Hematopoietic multipotent progenitor cell treated with erythropoietin and hydrocortisone succinate and interleukin-3 and kit ligand, for 8 days (in vitro differentiated cells): ENCODE measurements at places on chromosomes 3 and 15.

GRCh38 chr15:48426941-48427340 lies 95.7 kb downstream of the DUT start:
- DNase-seq = no peak

- DNase-seq = no peak
Measured at GRCh38 chr3:58254144-58254543, 16.6 kb downstream of the ABHD6 start.

GRCh38 chr15:74631408-74631807 lies 15.8 kb downstream of the CLK3 start:
- no peak for DNase-seq

DNA sequence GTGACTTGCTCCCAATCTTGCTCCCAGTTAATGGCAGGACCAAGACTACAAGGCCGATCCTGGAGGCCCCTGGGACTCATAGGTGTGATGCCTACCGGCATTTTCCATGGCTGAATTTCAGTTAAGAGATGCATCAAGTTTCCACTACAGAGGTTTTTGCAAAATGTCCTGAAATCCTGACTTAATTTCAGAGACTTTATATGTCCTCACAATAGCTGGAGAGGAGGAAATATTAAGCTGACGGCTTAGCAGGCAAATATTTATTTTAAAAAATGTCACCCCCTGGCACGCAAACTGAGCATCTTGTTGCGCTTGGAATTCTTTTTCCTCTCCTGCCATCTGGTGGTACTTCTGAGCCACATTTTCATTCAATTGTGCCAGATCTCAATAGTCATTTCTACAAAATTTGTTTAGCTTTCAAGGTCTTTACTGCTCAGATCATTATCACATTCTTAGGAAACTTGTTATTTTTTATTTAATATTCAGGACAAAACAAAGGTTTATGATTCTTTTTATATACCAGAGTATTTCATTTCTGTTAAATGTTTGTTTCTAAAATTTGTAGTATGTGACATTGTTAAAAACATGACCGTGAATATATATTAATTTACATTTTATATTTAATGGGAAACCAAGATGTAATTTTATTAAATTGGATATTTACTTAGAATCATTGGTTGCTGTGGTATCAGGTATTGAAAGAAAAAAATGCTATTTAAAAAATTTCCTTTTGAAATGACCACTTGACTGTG lies 189.2 kb upstream of the THRB start:
- DNase-seq = peak; percentile 67
